ENCODE measurements at places on chromosomes 4 and X.

GRCh38 chrX:115284877-115285276, 4.6 kb upstream of the LUZP4 start:
- DNase-seq, result no peak

- DNase-seq, result no peak
Measured at GRCh38 chr4:15482842-15483241, 13.2 kb downstream of the CC2D2A start.

GRCh38 chr4:5588046-5588445, 120.3 kb downstream of the EVC2 start:
- no peak for DNase-seq

DNA sequence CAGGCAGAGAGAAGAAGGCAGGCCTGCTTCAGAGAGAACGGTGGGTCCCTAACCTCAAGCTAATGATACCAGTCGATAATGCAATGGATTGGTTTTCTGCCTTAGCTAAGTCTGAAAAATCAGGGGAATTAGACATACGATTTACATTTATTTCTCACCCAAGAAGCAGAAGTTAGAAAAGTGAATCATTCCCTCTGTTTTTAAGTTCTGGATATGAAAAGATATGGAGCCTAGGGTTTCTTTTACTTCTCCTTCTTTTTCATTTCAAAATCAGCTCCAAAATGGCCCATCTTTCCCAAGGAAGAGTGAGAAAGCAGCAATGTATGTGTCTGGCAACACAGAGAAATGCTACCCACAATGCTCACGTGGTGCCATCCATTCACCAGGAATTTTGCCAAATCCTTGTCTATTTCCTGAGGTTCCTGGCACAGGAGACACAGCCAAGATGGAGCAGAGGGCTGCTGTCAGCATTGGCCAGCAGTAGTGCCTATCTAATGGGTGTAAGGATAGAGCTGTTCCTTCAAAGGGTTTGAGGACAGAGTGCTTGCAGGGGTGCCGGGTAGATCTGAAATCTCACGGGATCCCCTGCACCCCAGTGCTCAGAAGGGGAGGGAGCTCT, 231.5 kb downstream of the MAML3 start:
- DNase-seq, result no peak

DNA sequence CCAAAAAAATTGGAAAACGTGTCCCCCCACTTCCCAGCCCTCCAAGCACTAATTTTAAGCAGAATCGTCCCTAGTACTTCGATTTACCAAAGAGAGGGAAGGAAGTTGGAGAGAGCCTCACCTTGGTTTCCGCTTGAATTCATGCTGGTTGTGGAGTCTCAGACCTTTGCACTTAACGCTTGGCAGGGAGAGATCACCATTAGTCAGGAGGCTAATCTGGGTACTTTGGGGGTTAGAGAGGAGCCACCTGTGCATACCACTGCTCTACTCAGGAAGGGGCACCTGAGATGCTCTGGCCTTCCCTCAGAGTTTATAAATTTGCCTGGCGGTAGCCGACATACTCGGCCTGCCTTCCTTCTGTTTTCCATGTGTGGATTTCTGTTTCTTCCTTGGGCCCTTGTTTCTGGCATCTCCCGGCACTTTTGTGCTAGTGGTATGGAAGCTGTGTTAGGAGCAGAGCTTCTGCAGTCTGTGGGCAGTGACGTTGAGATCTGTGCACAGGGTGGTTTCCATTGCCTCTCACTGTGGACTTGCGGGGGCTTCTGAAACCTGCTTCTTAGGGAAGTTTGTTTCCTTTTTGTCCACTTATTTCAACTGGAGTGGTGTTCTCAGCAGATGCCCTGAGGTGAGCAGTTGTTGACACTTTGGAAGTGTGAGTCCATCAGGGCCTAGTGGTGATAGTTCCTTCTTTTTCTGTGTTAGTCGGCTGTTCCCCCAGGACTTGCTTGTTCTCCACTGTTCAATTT, 104.2 kb downstream of the TMEM131L start:
- DNase-seq, result no peak

DNA sequence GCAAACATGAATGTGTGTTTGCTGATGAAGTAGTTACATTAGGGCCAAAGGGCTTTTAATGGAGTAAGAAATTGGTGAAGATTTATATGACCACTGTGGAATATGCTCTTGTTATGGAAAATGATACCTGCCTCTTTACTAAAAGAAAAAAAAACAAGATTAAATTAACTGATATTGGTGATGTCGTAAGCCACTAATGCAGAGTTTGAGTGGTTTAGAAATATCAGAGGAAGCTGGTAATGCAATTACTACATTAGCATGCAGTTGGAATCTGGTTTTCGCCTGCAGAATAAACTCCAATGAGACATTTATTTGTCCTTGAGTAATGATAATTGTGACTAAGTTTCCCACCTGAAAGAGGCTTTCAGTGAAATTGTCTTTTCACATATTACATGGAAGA, 597.9 kb downstream of the GALNTL6 start:
- no peak for DNase-seq

DNA sequence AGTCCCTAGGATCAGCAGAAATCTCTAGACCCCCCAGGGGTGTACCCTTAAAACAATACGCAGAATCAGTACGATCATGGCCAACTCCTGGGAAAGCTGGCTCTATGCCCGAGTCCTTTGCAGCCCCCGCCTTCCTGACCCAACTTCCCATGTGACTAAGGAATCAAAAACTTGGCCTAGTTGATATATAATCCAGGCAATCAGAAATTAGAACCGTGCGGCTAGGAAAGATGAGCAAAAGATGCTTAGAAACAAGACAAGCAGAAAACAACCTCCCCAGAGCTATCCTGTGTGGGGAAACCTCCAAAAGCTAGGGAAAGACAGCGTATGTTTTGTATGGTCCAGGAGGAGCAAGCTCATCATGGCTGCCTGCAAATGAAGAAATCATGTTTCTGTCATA, 110.0 kb downstream of the PPARGC1A start:
- DNase-seq, result no peak

DNA sequence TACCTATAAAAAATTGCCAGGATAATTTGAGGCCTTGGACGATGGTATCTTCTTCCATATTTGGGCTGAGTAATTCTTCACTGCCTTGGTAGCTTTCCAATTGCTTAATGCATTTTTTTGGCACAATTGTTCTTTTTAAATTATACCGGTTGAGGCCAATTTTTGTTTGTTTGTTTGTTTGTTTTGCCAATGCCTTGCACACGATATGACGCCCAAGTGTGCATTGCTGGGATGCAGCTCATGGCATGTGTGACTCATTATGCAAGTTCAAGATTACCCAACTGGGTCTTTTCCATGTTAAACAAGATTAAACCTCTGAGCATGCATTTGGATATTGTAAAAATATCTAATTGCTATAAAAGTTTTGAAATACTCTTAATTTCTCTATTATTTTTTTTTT, 71.1 kb upstream of the KCNIP4 start:
- DNase-seq, result no peak

GRCh38 chr4:172830295-172830764, 338.3 kb upstream of the GALNT7 start:
- DNase-seq, result no peak

GRCh38 chr4:80189581-80189955, 7.7 kb upstream of the PRDM8 start:
- DNase-seq, result no peak

- DNase-seq, result no peak
Measured at GRCh38 chr4:1170156-1170975, 2.0 kb downstream of the SPON2 start.

- no peak for DNase-seq
Measured at GRCh38 chr4:47824840-47825239, 13.0 kb downstream of the CORIN start.

DNA sequence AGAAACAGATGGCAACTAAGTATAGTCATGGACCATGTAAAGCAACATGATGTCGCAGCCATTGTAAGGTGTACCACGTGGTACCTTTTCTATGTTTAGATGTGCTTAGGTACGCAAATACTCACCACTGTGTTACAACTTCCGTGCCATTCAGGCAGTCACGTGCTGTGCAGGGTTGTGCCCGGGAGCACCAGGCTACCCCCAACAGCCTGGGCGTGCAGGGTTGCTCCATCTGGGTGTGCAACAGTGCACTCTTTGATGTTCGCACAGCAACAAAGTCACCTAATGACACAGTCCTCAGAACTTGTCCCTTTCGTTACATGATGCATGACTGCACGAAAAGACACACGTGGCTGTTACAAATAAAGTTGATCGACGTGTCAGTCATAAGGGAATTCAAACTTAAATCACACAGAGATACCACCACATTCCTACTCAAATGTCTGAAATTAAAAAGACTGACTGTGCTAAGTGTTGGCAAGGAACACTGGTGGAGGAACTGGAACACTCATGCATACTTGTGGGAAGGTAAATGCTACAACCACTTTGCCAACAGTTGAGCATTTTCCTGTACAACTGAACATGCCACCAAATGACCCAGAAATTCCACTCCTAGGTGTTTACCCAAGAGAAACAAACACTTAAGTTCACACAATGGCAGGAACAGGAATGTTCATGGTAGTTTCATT, 24.3 kb downstream of the CPLX1 start:
- DNase-seq, result no peak

DNA sequence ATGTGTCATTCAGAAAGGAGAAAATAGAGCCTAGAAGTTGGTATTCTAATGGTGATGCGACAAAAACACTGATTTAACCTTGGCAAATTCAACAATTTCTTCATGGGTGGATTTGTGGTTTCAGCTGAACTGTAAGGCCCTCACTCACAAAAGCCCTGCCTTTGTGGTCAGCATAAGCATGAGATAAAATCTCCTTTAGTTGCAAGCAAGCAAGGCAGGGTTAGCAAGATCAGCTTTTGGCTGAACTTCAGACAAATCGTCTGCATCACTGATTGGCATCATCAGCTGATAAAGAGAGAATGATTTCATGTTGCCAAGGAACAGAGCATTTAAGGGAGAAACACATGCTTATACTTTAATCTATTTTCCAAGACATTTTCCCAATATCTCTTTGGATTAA, 2582.2 kb downstream of the PCDH7 start:
- no peak for DNase-seq

GRCh38 chr4:83626245-83626836, 90.4 kb downstream of the GPAT3 start:
- no peak for DNase-seq

DNA sequence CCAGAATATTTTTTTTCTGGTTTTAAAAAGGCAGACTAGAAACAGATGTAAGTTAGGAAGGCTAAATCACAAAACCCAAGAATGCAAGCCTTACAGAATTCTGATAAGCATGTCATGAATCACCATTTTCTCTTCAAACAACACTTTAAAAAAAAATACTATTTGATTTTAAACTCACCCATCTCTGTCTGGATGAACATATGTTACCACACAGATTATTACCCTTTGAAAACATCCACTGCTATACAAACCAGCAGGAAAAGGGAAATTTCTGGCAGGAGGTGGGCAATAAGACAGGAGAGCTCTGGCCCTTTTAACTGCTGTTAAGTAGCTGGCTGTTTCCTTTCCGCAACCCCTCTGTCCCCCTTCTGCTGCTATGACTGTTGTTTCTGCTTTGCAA, 317.7 kb upstream of the NOCT start:
- DNase-seq, result no peak

Measured in activated CD8-positive, alpha-beta memory T cell treated with anti-CD3 and anti-CD28 coated beads, Interleukin-2, amount 50 U/mL, for 4 hours (primary cell).